Activated CD4-positive, CD25-positive, alpha-beta regulatory T cell treated with anti-CD3 and anti-CD28 coated beads, Interleukin-2, amount 50 U/mL, for 16 hours (primary cell): ENCODE measurements at places on chromosomes 7 and 10.

- no peak for DNase-seq
These were observed 3.5 kb downstream of the LRRTM3 start for GRCh38 chr10:66929375-66929774.

DNA sequence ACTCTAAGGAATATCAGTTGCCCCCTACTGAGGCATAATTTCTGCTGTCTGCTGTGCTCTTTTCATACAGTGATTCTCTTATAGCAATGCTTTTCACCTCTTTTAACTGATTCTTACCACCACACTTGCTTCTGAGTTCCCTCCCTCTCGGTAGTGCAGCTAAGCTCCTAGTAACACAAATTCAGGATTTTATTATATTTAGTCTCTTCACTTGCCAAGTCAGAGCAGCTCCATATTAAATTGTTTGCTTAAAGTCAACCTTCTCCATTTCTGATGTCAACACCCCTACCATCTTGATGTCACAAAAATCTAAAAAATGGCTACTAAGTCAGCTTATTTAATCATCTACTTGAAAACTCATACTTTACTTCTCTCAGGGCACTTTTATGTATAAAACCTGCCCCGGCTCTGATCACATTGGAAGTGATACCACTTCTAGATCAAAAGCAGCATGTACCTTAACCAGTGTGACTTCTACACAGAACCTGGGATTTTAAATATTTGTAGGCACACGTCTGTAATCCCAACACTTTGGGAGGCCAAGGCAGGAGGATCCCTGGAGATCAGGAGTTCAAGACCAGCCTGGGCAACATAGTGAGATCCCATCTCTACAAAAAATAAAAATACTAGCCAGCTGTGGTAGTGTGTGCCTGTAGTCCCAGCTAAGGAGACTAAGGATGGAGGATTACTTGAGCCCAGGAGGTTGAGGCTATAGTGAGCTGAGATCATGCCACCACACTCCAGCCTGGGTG lies 55.3 kb downstream of the GDI2 start:
- DNase-seq, result no peak

DNA sequence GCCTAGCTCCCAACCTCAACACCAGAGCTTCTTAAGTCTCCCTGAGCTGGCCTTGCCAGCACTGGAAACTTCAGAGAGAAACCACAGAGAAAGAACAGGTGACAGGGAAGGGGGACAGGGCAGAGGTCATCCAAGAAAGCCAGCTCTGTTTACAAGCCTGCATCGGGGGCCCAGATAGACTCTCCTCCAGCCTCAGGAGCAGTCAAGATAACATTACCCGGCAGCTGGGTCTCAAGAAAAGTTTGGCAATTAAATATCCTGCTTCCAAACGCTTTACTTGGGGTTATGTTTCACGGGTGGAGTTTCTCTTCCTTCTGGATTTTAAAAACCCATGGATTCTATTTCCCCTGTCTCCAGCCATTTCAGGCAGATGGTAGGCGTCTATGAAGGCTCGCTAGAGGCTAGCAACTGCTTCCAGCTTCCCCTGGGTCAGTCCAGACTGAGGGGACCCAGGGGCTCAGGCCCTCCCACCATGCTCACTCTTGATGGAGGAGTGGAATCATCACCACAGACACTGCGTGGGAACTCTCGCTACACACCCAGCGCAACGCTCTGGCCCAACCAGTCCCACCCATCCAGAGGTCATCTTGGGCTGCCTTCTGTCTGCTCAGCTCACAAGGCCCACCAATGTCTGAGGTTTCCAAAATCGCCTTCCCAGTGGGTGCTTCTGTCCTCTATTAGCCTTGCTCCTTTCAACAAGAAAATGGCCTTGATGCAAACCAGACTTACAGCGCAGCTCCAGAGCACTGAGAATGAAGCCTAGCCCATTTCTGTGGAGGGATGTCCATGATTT lies 48.8 kb downstream of the SH3PXD2A start:
- DNase-seq, result no peak

- DNase-seq, result no peak
These were observed at the start of gene PSD for GRCh38 chr10:102418622-102419268. PSD (minus strand) TSS chr10:102418785; CDS start chr10:102417038, 1,747 bp downstream.

DNA sequence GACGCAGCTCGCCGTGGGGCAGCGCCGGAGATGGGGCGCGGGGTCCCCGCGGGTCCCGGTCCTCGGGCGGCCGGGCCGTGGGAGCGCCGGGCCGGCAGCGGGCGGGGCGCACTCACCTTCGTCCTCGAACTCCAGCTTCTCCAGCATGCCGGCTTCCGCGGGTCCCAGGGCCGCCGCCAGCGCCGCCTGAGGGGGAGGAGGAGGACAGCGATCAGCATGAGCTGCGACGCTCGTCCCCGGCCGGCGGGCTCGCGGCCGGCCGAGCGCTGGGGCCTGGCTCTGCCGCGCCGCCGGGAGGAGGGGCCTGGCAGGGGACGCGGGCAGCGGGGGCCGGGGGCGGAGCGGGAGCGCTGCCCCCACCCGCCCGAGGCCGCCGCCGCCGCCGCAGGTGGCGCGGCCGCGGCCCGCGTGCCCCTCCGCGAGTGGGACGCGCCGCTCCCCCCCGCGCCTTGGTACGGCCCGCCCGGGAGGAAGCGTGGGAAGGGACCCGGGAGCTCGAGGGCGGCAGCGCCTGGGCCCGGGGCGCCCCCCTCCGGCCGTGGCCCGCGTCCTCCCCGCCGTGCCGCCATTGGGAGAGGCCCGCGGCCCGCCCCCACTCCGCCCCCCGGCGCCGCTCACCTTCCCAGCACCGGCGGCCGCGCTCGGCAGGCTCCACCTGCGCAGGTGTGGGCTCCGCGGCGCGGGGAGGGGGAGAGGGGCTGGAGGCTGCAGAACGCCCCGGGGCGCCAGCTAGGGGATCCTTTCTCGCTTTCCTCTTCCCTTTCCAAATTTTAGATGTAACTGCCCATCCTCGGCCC lies 112.5 kb upstream of the RHEB start:
- DNase-seq, result peak; percentile 72

DNA sequence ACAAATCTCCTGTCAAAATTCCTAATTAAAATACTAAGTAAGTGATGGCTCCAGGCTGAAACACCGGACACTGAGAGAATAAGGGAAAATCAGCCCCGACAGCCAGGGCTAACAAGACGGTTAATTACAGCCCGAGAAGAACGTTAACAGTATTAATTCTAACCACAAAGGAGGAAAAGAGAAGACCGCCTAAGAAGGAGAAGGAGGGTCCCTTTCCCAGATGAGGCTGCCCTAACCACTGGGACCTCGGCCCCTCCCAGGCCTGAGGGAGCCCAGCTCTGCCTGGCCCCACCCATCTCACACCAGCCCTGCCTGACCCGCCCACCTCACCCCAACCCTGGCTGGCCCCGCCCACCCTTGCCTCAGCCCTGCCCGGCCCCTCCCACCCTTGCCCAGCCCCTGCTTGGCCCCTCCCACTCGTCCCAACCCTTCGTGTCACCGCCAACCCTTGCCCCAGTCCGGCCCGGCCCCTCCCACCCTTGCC lies 51.3 kb downstream of the PWWP2B start:
- DNase-seq, result no peak

DNA sequence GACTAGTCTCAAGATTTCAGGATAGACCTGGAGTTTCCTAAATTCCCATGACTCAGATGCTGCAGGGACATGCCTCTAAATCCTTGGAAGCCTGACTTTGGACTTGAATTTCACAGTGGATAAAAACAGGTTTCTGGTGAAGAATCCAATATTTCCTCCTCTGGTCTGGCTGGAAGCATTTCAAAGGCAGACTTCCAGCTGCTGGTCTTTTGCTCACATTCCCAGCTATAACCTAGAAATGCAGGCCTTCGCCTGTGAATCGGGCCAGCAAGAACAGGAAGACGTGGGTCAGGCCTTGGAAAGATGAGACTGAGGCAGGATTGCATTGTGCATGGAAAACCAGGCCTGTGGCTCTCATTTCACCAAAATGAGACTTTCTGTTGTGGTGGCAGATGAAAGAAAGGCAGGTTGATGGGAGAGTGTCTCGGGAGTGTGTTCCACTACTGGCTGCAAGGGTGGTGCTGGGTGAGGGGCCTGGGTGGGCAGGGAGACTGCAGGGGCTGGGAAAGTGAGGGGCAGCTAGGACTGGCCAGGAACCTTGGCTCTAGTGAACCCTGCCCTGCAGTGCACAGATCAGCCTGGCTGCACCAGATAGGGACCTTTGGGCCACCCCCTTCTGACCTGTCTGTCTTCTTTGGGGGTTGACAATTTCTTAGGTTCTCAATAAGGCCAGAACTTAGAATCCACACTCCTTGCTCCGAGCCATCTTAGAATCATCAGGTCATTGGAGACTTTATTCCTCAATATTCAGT lies 488.8 kb upstream of the MKI67 start:
- no peak for DNase-seq

DNA sequence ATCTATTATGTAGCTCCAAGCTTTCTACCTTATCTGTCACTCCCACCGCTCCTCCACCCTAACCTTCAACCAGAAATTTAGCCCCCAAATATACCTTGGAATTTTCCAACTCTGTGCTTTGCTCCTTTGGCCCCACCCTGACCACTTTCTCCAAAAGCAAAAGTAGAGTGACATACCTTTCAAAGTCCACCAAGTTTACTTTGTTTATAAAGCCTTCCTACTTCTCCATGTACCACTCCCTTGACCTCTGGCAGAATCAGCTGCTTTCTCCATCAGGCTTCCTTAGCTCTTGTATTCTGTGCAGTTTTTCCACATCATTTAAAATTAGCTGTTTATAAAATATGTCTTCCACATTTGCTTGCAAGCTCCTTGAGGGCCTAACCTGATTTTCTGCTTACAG lies 40.9 kb upstream of the RSBN1L start:
- no peak for DNase-seq

GRCh38 chr7:142750321-142750938 lies 1.2 kb downstream of the PRSS1 start:
- no peak for DNase-seq

GRCh38 chr7:105600720-105601550 lies 19.6 kb upstream of the EFCAB10 start:
- no peak for DNase-seq

DNA sequence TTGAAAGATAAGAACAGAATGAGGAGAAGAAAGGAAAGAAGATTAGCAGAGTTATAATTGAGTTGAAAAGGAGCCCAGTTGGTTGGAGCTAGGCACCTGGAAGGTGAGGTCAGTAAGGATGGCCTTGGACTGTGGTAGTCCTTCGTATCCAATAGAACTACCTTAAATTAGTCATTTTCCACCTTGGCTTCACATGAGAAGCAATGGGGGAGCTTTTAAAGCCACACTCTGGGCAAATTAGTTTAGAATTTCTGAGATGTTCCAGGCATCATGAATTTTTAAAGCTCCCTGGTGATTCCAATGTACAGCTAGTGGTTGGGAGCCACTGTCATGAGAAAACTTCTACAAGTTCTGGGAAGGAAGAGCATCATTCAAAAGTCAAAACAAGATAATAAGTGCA lies 27.3 kb upstream of the CYP3A5 start:
- no peak for DNase-seq

GRCh38 chr10:12314836-12315235 lies 34.5 kb upstream of the CAMK1D start:
- DNase-seq, result no peak

GRCh38 chr10:75211007-75211691 lies 553 bp downstream of the VDAC2 start:
- DNase-seq, result no peak

- DNase-seq, result no peak
These were observed 110.7 kb downstream of the INPP5A start for GRCh38 chr10:132648072-132648850.
